ENCODE measurements at places on chromosomes 7 and 10.

DNA sequence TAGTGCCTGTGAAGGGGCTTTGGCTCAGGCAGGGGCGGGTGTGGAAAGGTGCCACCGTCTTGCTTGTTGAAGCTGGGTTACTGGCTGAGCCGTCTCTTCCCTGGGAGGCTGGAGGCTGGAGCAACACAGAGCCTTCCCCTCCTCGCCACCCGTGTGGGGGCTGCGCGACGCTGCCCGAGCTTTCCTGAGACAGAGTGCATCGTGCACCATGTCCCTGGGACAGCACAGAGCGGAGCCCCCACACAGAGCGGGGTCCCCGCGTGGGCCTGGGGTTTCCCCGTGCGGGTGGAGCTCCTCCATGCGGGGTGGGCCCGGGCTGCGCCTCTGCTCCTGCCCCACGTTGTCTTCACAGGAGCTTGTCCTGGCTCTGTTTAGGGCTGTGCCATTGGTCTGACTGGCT, 69.9 kb downstream of the INPP5A start:
- no peak for DNase-seq
- peaks cover 7% of the 10 kb centered on the region for H3K36me3 ChIP-seq
- no peak overlapping the region for H3K27ac ChIP-seq
- no peaks in the 10 kb centered on the region for H3K4me1 ChIP-seq
- H3K27me3 ChIP-seq = no peaks in the 10 kb centered on the region

DNA sequence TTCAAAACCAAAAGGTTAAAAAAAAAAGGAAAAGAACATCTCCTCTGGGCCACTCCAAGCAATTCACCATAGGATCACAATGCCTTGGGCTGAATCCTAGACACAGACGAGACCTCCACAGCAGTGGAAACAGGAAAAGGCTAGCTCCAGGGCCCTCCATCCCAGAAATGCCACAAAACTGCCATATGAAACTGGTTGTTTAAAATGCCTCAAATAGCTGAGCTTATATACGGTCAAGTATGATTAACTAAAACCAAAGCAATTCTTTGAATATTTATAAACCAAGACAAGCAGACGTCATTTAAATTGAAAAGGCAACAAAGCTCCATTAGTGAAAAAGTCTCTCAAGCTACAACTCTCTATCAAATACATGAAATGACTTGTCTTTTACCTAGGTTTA, 63.1 kb downstream of the DOCK4 start:
- no peak overlapping the region for H3K4me3 ChIP-seq
- H3K36me3 ChIP-seq = no peaks in the 10 kb centered on the region
- no peak overlapping the region for H3K27ac ChIP-seq
- H3K27me3 ChIP-seq = peaks cover 5% of the 10 kb centered on the region
- no peaks in the 10 kb centered on the region for H3K4me1 ChIP-seq
- DNase-seq = no peak

DNA sequence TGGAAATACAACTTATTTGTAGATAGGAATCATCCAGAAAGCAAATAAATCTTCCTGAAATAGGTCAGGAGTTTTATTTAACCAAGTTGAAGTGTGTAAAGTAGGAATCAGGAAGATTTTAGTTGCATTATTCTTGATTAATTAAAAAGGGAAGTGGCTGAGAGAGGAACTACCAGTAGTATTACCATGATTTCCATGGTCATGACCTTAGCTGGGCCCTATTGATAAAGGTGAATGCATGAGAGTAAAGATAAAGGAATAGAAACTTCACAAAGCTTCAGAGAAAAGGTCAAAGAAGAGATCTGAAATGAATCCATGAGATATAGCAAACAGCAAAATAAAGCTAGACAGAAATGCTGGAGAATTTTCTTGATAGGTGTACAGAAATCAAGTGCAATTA, 46.2 kb upstream of the DLX6 start:
- no peaks in the 10 kb centered on the region for H3K36me3 ChIP-seq
- H3K27ac ChIP-seq = no peak overlapping the region
- no peak overlapping the region for H3K4me3 ChIP-seq
- H3K4me1 ChIP-seq = no peaks in the 10 kb centered on the region

GRCh38 chr10:104638861-104639589, 2.1 kb upstream of the SORCS3 start:
- H3K27me3 ChIP-seq = no peaks in the 10 kb centered on the region
- H3K27ac ChIP-seq = no peak overlapping the region
- no peaks in the 10 kb centered on the region for H3K36me3 ChIP-seq
- H3K4me3 ChIP-seq = no peak overlapping the region
- DNase-seq = no peak
- H3K4me1 ChIP-seq = no peaks in the 10 kb centered on the region

DNA sequence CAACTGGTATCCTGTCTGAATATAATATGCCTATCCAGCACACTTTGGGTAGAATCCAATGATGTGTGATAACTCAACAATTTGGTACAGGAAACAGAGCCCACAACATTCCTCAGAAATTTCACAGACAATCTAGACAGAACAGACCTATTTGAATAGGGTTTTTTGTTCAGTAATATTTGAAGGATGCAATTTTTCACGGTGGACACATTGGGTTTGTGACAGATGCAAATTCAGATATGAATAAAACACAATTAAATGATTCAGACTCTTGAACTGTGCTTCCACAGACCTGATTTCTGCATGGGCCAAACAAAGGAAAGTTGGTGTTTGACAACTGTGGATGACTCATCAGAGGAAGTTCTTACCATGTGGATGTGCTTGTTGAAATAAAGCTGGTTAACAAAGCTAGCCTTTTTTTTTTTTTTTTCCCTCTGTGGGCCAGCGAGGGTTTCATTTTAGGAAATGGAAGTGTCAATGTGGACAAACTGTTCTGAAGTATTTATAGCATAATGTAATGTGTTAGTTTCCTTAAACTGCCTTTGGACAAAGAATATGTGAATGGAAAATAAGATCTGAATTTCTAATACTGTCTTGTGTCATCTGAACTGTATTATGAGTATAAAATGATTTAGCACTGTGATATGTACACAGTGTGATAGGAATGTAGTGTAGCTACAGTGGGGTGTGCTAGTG, 43.2 kb upstream of the FAM133B start:
- H3K4me1 ChIP-seq = peaks cover 18% of the 10 kb centered on the region
- no peaks in the 10 kb centered on the region for H3K27me3 ChIP-seq
- H3K36me3 ChIP-seq = no peaks in the 10 kb centered on the region
- no peak overlapping the region for H3K4me3 ChIP-seq
- no peak for DNase-seq
- H3K27ac ChIP-seq = no peak overlapping the region

- H3K4me3 ChIP-seq = no peak overlapping the region
- H3K27ac ChIP-seq = no peak overlapping the region
- H3K27me3 ChIP-seq = no peaks in the 10 kb centered on the region
- no peak for DNase-seq
- H3K4me1 ChIP-seq = no peaks in the 10 kb centered on the region
- H3K36me3 ChIP-seq = no peaks in the 10 kb centered on the region
These were observed 49.1 kb downstream of the STRA8 start for GRCh38 chr7:135282561-135283254.

- DNase-seq = no peak
- no peaks in the 10 kb centered on the region for H3K36me3 ChIP-seq
- no peak overlapping the region for H3K4me3 ChIP-seq
- H3K4me1 ChIP-seq = no peaks in the 10 kb centered on the region
These were observed 621 bp upstream of the FAM13C start for GRCh38 chr10:59362959-59363381.
